ENCODE measurements at places on chromosomes 3 and 15.

DNA sequence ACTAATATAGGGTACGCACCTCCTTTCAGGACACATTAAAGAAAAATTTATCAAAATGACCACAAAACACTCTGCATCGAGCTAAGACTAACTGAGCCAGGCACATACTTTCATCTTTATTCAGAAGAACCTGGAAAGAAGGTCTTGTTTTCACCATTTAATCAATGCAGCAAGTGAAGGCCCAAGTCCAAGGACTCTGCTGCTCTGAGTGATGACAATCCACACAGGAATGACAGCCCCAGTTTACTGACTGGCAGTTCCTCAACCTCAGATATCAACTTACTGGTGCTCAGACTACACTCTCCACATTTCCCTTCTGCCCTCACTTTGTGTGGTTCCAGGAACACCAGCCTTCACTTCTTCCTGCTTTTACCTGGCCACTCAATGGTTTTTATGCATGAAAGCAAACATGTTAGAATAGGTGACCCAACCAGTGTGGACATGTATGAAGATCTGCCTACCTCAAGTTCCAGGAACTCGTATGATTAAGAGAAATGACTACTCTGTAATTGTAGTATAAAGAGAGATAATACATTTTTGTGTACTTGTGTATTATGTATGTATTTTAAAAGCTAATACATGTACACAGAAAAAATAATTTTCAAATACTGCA lies 29.1 kb upstream of the RASA2 start:
- no peak for DNase-seq

- no peak for DNase-seq
Observed at GRCh38 chr3:170759511-170760173, 110.4 kb downstream of the RPL22L1 start.

DNA sequence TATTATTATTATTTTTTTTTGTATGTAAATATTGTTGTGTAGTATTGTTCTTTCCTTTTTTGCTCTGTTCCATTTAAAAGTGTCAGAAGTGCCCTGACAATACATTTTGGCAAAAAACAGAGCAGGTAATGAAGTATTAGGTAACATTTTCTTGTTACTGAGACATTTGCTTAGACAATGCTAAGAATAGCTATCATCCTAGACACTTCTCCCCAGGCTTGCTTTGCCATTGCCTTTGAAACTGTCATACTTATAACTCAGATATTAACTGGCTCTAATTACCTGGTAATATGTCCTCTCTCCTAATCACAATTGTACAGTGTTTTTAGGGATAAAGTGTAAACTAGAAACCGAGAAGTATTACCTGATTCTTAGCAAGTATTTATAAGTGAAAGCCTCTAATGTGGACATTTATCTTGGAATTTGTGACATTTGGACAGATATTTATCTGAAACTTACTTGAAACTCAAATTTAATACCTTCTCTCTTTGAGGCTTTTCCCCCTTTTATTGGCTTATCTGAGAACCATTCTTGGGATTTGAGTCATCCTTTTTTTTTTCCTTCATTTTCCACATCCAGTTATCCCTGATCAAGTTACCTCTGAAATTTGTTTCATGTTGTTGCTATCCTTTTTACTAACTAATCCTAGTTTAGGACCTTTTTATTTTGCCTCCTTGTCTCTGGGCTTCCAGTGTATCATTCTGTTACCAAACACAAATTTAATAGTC lies 13.1 kb downstream of the ARIH1 start:
- DNase-seq, result no peak

- no peak for DNase-seq
Observed at GRCh38 chr15:90316139-90316538, 35.9 kb upstream of the ZNF774 start.

GRCh38 chr3:182509844-182510460 lies 283.4 kb upstream of the ATP11B start:
- no peak for DNase-seq

- no peak for DNase-seq
Observed at GRCh38 chr15:58260205-58260724, 122.1 kb downstream of the AQP9 start.

DNA sequence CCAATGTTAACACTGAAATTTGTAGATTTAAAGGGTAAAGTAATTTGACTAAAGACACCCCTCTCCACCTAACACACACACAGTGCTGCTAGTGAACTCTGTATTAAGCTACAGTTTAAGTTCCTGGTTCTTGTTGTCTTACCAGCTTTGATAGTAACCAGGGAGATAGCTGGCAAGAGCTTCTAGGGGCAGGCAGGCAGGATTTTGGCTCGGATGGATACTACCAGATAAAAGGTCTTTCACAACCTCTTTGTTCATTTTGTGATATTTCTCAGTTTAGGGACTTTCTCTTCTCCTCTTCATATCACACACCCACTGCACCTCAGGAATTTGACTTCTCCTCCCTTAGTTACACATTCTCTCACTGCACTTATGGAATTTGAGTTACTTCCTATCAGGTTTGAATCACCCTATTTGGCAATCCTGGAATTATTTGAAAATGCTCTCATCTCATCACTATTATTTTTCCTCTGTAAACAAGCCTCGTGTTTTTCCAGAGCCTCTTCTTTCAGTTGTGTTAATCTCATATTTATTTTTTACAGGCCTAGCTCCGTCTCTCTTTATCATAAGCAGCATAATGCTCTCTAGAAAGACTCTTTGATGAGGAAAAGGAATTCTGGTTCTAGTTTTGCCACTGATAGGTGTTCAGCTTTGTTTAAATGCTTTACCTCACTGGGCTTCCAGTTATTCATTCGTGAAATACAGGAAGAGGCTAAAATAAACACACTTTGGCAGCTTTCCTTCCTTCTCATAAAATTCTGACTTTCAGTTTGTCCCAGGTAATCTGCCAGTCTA lies 23.0 kb upstream of the CLDN1 start:
- DNase-seq, result peak; percentile 86

DNA sequence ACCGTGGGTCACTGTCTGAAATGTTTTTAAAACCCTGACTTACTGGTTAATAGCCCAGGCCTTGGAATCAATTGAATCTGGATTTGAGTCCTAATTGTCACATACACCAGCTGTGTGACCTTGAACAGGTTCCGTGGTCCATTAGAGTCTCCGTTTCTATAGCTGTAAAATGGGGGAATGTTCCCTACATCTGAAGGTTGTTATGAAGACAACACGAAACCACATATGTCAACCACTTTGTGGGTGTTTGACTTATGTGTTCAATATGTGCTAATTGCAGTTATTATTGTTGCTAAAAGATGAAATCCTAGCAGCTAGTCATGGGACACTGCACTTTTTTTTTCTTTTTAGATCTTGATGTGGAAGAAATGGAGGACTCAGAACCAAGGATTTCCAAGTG lies 35.3 kb downstream of the ZBTB38 start:
- DNase-seq, result no peak

- DNase-seq, result no peak
Observed at GRCh38 chr15:41885321-41885720, 8.5 kb downstream of the SPTBN5 start.

DNA sequence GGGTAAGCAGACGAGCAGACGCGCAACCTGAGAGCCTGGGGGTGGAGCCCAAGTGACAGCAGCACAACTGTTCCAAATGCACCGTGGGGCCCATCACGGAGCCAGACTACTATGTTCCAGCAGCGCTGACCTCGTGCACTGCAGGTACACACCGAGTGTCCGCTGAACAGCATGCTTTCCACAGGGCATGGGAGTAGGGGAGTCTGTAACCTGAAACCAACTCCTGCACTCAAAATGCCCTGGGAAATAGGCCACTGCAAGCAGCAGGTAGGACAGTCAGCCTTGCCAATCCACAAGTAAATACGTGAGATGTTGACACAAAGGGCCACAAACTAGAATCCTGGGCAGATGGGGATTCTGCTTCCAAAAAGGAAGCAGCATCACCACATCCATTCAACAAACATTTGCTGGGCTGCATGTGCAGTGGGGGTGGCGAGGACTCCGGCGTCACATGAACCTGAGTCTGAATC lies 73.9 kb downstream of the TBC1D2B start:
- no peak for DNase-seq

DNA sequence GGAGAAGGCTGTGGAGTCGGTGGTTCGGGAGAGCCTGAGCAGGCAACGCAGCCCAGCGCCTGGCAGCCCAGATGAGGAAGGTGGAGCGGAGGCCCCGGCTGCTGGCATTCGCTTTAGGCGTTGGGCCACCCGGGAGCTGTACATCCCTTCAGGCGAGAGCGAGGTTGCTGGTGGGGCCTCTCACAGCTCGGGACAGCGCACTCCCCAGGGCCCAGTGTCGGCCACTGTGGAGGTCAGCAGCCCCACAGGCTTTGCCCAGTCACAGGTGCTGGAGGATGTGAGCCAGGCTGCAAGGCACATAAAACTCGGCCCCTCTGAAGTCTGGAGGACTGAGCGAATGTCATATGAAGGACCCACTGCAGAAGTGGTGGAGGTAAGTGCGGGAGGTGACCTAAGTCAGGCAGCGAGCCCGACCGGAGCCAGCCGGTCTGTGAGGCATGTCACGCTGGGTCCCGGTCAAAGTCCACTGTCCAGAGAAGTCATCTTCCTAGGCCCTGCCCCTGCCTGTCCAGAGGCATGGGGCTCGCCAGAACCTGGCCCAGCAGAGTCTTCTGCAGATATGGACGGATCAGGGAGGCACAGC lies 26.7 kb downstream of the SYNM start:
- no peak for DNase-seq

GRCh38 chr3:115284980-115285379 lies 137.9 kb upstream of the ZBTB20 start:
- no peak for DNase-seq

DNA sequence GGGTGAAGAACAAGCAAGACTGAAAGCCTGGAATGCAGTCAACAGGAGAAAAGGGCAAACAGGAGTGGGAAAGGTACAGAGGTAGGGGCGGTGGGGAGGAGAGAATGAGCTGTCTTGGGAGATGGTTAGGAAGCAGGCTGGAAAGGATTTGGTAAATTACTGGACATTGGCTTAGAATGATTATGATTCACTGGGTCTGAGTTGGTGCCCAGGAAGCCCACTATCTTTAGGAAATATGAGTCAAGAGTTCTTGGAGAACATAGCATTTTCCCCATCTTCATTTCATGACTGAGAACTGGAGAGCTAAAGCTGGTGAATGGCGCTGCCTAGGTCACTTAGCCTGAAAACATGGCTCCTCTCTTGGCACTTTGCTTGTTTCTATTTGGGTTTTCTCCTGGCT lies 74.7 kb upstream of the C3orf80 start:
- DNase-seq, result no peak

DNA sequence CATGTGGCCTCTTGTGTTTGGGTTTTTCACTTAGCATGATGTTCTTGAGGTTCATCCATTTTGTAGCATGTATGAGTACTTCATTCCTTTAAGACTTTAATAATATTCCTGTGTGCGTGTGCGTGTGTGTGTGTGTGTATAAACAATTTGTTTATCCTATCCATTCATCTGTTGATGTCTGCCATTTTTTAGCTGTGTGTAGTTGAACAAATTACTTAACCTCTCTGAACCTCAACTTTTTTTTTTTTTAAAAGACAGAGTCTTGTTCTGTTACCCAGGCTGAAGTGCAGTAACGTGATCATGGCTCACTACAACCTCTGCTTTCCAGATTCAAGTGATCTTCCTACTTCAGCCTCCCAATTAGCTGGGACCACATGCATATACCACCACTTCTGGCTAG lies 47.3 kb downstream of the EBLN2 start:
- DNase-seq, result no peak

DNA sequence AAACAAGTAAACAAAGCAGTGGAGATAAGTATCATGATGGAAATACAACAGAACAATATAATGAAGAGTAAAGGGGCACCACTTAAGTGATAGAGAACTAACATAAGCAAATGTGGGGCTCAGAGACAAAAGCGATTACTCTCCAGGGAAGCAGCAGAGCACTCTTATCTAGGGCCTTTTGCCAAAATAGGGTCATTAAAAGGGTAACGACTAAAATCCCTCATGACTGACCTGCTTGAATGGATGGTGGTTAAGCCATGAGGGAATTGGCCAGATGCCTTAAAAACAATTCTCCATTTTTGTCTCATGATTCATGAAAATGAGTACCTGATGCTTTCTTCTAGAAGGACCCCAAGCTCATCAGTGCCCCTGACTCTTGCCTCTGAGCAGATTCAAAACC lies 3.2 kb upstream of the SLC7A14 start:
- DNase-seq, result no peak

- DNase-seq, result no peak
Observed at GRCh38 chr3:152096280-152096906, 172.3 kb upstream of the MBNL1 start.

DNA sequence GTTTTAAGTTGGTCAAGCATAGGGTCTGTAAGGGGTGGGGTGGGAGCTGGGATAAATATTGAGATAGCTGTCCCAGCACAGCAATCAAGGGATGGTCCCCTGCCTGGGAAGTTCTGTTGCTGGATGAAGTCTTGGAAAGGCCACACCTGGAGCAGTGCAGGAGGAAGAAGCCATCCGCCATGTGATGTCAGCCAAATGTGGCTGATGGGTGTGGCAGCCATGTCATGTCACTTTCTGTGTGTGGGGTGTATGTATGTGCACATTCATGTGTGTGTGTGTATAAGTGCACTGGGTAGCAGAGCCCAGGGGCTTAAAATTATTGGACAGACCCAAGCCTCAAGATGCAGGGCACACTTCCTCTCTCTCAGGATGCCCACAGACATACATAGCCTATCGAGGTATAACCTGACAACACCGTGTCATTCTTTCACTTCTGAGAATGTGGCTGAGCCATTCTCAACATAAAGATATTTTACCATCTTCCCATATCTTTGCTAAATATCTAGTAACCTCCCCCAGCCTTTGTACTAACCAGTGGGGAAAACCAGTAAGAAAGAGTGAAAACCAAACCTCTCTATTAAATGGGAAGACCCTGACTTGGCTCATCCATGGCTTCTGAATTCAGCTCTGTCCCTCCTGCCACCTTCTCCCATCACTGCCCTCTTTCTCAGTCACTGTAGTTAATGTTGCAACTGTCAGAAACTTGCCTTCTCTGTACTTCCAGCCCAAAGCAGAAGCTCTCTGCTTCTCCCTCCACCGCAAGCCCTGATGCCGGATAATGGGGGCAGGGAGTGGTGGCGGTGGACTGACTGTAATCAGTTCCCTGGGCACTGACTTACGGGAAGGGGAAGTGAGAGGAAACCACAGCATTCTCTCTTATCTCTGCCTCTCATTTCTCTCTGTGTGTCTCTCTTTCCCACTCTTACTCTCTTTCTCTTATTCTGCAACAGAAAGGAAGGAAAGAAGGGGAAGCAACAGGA lies 11.2 kb downstream of the TNFSF10 start:
- DNase-seq, result no peak
